NCI-H1417 treated with DMSO at 0.1 percent for 48 hours (cell line): ENCODE measurements at places on chromosomes 5 and 9.

DNA sequence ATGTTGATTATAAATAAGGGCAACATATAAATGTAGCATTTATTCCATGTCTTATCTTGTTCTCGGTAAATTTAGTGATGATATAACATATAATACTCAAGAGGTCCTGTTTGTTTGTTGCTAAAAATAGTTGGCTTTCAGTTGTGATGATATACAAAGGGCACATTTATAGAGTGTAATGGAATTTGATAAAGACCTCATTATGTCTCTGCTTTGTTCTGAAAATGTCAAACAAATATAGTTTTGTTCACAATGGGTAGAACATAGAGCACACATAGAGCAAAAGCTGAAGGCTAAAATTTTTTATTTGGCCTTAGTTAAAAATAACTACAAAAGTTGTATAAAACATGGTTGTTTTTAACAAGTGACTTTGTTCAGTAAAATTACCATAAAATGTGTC is 477.1 kb upstream of the SMC2 start:
- no peak for DNase-seq

GRCh38 chr9:114954956-114955582 is 24.7 kb upstream of the TNFSF8 start:
- DNase-seq = no peak

DNA sequence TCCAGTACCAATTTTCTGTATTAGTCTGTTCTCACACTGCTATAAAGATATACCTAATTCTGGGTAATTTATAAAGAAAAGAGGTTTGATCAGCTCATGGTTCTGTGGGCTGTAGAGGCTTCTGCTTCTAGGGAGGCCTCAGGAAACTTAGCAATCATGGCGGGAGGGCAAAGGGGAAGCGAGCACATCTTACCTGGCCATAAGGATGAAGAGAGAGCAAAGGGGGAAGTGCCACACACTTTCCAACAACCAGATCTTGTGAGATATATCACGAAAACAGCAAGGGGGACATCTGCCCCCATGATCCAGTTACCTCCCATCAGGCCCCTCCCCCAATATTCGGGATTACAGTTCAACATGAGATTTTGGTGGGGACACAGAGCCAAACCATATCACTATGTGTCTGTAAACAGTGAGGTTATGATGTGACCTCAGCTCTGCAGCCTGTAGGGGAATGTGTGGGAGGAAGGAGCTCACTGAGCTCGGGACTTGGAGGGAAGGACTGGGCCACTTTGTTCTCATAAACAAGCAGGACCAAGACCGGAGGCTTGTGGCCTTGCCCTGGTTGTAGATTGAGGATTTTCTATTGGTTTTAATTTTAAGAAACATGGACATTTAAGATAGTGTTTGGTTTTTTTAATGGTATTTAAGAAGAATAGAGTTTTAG is 85.2 kb downstream of the EHMT1 start:
- no peak for DNase-seq

- DNase-seq = no peak
Observed at GRCh38 chr9:14289916-14290315, 24.0 kb downstream of the NFIB start.
